ENCODE measurements at places on chromosomes 12 and 14.

DNA sequence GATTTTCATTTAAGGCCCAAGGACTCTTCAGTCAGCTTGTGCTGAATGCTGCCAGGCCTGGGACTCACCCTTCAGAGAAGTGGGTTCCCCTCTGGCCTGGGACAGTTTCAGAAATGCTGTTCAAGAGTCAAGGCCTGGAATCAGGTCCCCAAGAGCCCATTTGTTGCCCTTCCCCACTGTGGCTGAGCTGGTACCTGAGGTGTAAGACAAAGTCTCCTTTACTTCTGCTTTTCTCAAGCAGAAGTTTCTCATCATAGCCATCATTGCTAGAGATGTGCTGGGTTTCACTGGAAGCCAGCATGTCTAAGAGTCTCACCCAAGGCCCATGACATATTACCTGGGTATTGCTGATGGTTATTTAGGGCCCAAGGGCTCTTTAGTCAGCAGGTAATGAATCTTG lies 8.9 kb downstream of the FANCM start:
- DNase-seq: no peak

- DNase-seq: no peak
These were observed 20.4 kb downstream of the KRT18 start for GRCh38 chr12:52969166-52969795.

DNA sequence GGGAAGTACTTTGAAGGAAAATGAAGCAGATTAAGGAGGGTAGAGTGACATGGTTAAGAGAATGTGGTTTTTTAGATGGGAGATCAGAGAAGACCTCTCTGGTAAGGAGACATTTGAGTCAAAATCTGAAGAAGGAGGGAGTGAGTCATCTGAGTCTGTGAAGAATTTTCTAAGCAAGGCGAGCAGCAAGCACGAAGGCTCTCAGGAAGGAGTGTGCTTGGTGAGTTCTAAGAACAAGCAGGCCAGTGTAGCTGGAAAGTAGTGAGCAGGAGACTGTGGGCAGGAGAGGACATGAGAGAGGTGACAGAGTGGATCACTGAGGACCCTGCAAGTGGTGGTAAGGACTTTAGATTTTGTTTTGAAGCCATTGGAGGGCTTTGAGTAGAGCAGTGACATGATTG lies 76.3 kb upstream of the FUT8 start:
- peak; percentile 82 for DNase-seq

- no peak for DNase-seq
These were observed 29.0 kb downstream of the CCDC60 start for GRCh38 chr12:119363490-119363889.

- DNase-seq: no peak
These were observed 11.9 kb downstream of the BCL11B start for GRCh38 chr14:99260116-99260515.

DNA sequence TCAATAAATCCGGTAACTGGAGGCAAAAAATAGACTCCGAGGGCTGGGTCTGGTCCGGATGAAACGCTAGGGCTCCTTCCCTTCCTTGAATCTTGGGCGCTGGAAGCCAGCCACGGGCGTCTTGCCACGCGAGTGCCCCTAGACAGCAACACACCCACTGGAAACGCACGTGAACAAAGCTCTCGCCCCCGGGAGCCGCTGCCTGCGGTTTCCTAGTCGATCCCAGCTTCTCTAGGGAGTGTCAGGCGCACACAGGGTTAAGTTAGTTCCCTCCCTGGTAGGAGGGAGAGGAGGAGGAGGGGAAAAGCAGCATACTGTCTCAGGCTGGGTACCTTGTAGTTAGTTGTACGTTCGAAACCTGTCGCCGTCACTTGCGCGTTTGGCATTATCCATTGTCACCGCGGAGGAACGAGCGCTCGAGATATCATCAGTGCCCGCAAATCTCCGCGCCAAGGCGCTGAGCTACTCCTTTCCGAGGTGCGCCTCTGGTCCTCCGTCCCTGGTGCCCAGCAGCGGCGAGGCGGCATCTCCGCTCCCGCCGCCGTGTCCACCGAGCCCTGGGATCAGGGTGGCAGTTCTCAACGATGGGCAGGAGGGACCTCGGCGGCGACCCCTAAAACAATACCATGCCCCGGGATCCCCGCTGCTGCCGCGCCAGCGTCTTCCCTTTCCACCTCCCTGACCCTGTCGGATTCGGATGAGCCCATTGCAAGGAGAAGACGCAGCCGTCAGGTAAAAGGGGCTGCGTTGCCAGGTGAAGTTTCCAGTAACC lies at the start of gene FLRT2:
FLRT2 (plus strand) TSS at position 342 of the 772 bp plus-strand sequence. CDS start 91,371 bp downstream, outside the sequence.
- peak; percentile 74 for DNase-seq

GRCh38 chr12:40010899-40011774 lies 94.7 kb downstream of the SLC2A13 start:
- DNase-seq: peak; percentile 61
